Occipital lobe (tissue), 3 donors: ENCODE measurements at places on chromosomes 2 and 18. TPM values are rescaled to one million over a fixed set of nuclear protein-coding genes. Genes with fewer than 3 reads are reported as not detected.

DNA sequence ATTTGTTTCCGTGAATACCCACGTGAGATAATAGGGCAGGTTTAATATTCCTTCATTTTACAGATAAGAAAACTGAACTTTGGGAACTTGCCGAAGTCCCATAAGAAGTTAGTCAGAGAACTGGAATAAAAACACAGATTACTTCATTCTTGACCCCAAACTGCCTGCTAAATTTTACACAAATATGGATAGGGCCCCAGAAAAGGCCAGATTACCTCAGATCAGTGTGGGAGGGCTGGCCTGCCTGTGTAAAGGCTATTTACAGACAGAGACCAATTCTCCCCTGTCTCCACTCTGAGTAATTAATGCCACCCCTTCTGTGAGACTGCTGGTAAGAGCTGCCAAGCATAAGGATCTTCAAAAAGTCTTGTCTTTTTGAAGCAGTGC, 139.2 kb downstream of the MGAT5 start:
- DNase-seq = no peak

GRCh38 chr18:7174344-7175095, 56.4 kb upstream of the LRRC30 start:
- no peak for DNase-seq

DNA sequence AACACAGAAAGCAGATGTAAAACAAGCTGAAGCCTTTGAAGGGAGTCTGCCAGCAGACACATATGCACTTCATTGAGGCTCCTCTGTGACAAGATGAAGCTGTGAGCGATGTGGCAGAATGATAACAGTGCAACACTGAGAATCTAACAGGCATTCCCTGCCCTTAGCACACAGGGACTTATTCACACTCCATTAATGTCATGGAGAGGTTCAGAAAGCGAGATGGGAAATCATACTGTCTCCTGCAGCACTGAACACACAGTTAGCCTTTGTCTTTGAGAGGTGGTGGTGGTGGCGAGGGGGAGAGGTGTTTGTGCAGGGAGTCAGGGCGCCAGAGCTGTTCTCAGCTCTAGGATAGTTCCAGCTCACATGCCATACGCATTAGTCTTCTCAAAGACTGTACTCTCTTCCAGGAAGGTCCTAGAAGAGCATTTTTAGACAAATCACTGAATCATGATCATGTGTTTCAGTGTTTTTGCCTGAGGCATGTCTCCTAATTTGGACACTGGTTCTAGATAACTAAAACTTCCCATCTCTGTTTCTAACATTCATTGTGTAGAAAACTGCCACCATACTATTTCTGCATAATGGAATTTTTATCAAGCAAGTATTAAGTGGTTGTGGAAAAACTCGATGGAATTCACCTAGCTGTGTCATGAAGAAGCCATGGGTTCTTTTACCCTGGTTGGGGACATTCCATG, 93.5 kb upstream of the ITGB6 start:
- no peak for DNase-seq

- DNase-seq = no peak
Measured at GRCh38 chr2:36616947-36617346, 19.0 kb upstream of the FEZ2 start.

GRCh38 chr2:191543708-191544107, 134.2 kb upstream of the NABP1 start:
- no peak for DNase-seq

GRCh38 chr2:53220969-53221368, 546.6 kb upstream of the CHAC2 start:
- no peak for DNase-seq

GRCh38 chr2:4356109-4356508, 652.7 kb downstream of the DCDC2C start:
- DNase-seq = no peak

GRCh38 chr18:54241483-54241882, 17.0 kb upstream of the MBD2 start:
- no peak for DNase-seq

DNA sequence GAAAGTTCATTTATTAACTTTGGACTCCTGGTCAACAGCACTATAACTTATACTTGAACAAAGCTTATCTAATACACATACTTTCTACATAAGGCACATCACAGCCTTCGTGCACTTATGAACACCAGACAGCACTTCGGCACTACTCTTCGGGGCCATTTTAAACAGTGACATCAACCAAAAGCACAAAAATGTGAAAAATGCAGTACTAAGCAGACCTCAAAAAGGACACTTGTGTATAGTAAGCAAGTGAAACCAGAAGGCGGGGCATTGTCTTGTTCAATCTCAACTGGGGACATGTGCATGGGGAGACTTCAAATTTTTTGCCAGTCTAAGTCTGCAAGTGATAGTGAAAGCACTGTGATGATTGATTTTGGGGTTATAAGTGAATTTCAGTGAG, 163.0 kb downstream of the NCKAP5 start:
- DNase-seq = no peak

GRCh38 chr2:176826356-176826755, 386.2 kb upstream of the HNRNPA3 start:
- no peak for DNase-seq

DNA sequence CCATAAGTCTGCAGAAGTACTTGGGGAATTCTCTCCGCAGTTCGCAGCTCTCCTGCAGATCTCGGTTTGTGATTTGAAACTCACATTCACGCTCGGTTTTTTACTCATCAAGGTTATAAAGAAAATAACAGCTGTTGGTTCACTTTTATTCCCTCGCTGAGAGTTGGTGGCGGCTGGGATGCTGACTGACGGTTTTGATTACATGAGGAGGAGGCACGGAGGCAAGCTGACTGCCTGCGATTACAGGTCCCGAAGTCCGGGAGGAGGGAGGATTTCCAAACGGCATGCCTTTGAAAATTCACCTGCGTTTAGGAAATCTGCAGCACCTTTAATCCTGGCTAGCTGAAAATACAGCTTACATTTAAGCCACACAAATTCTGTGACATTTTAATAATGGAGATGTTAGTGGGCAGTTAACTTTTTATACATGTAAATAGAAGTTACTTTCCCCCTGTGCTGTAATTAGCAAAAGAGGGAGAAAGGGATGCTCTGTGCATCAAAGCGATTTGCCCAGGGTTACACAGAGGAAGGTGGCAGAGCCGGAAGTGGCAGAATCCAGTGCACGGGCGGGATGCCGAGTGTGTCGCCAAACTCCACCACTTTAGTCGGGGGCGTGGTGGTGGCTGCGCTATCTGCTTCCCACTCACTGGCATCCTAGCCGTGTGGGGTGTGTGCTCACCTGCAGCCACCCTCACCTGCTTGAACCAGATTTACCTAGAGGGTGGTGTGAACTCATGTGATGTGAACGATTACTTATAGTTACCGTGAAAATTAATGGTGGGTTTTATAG, 14.7 kb downstream of the AGAP1 start:
- no peak for DNase-seq

- DNase-seq = no peak
Measured at GRCh38 chr2:43333656-43334144, 107.3 kb upstream of the ZFP36L2 start.

- no peak for DNase-seq
Measured at GRCh38 chr2:844715-845114, 105.9 kb upstream of the SNTG2 start.

The IGFBP5 gene
- 17.2 TPM for total RNA-seq

The PROKR1 gene
- total RNA-seq = 2.0 TPM

The PSTPIP2 gene
- 1.6 TPM for total RNA-seq

The STON1 gene
- total RNA-seq = 9.4 TPM

The CBLN2 gene
- total RNA-seq = 39.3 TPM

The BARD1 gene
- 87.8 TPM for total RNA-seq
